Stimulated activated CD4-positive, alpha-beta T cell treated with anti-CD3 and anti-CD28 coated beads, Interleukin-1b, Interleukin-23, amount 100 ng/mL, for 24 hours (primary cell): ENCODE measurements at places on chromosomes 2 and 18.

GRCh38 chr18:36825526-36825925 is 3.3 kb downstream of the TPGS2 start:
- DNase-seq, result no peak

GRCh38 chr18:2847317-2848246 is 776 bp downstream of the EMILIN2 start:
- DNase-seq, result peak; percentile 31

- no peak for DNase-seq
These were observed 250.7 kb downstream of the IKZF2 start for GRCh38 chr2:212900715-212901114.

GRCh38 chr2:78486565-78486964 is 538.9 kb upstream of the REG3G start:
- no peak for DNase-seq

- DNase-seq, result no peak
These were observed 6.1 kb upstream of the CCDC178 start for GRCh38 chr18:33446604-33447003.

DNA sequence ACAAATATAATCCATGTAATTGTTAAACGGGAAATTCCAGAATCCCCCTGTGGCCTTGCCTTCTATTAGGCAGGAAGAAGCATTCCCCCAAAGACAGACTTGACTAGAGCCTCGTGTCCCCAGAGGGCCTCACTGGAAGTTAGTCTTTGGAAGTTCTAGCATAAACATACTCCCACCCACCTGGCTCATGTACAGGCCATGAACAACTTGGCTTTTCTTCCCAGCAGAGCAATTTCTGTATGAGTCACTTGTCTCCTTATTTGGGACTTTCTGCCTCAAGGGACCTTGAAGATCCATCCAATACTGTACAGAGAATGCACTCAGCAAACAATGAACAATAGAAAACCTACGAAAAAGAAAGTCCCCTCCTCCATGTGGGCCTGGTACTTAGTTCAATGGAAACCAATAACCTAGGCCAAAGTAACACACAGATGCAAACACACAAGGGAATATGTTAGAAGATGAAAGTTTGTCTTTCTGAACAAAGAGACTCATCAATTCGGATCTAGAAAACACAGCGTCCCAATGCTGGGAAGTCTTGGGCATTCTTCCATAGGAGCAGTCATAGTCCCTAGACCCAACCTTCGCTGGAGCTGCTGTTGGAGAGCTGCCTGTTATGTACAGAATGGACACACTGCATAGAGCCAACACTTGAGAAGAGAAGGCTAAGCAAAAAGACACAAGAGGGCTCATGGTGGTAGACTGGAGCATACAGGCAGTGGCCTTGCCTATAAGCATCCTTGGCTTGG is 303.5 kb downstream of the HRH4 start:
- DNase-seq, result no peak

GRCh38 chr18:58813561-58814225 is 51.0 kb upstream of the ZNF532 start:
- DNase-seq, result no peak

DNA sequence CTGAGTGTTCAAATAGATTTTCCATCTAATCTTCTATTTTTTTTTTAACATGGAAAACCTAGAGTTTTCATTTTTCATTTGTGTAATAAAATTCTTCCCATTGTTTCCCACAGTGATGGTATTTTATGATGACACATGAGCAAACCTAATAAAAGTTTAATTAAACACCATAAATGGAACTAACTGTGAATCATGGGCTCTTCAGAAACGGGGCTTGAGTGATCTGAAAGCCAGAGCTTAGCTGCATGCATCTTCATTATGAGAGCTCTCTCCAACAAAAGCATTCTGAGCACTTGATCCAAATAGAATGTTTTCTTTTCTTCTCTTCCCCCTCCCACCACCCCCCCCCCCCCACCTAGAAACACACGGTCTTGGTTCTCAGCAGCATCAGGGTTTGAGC is 82.1 kb upstream of the REV1 start:
- DNase-seq, result no peak

DNA sequence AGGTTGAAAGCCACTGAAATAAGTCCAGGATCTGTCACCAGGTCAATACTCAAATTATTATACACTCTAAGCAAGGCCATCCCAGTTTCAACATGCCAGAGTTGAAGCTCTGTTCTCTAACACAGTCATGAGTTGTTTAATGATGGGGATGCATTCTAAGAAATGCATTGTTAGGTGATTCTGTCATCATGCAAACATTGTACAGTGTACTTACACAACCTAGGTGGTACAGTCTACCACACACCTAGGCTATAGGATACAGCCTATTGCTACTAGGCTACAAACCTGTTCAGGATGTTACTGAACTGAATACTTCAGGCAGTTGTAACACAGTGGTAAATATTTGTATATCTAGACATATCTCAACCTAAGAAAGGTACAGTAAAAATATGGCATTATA is 162.2 kb downstream of the BAZ2B start:
- no peak for DNase-seq

- no peak for DNase-seq
These were observed 120.4 kb downstream of the DCDC2C start for GRCh38 chr2:3823748-3824147.
